ENCODE measurements at places on chromosomes 6 and 20. TPM values are rescaled to one million over a fixed set of nuclear protein-coding genes. Genes with fewer than 3 reads are reported as not detected.

Gene PTGIS
- total RNA-seq, result 33.3 TPM

Gene PDE10A
- 10.8 TPM for total RNA-seq

Gene GJA10
- total RNA-seq, result not detected

- DNase-seq, result no peak
Observed at GRCh38 chr6:107786709-107787588, 37.2 kb downstream of the SCML4 start.

All from type B pancreatic cell (in vitro differentiated cells).